ENCODE measurements at places on chromosomes 6 and 20.

DNA sequence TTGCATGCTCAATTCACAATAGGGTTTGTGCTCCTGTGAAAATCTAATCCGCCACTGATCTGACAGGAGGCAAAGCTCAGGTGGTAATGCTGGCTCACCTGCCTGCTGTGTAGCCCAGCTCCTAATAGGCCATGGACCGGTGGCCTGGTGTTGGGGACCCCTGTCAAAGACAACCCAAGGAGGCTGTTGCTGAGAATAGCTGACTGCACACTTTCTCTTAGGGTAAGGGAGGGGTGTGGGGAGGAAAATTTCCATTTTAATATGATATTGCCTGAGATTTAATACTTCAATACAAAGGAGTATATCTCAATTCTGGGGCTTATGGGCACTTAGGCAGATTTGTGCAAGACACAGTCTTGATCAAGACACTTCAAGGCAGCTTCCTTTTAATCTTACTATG is 105.8 kb downstream of the ALDH8A1 start:
- DNase-seq = no peak

DNA sequence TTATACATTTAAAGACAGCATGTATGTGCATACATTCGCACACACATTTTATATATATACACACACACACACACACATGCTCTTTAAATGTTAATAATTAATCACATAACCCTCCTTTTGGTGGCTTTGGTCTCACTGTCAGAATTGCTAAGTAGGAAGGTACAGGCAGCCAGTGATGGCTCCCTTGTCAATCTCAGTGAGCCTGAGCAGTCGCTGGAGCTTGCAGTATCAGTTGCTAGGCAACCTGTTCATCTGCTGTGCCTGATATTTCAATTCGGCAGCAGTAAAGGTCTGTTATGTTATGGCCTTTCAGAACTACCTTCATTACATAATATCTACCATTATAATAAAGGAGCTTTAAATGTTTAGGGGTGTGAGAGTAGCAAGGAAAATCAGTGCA is 374.3 kb downstream of the LMBRD1 start:
- no peak for DNase-seq

GRCh38 chr6:1724124-1724523 is 114.4 kb downstream of the FOXC1 start:
- DNase-seq = no peak

DNA sequence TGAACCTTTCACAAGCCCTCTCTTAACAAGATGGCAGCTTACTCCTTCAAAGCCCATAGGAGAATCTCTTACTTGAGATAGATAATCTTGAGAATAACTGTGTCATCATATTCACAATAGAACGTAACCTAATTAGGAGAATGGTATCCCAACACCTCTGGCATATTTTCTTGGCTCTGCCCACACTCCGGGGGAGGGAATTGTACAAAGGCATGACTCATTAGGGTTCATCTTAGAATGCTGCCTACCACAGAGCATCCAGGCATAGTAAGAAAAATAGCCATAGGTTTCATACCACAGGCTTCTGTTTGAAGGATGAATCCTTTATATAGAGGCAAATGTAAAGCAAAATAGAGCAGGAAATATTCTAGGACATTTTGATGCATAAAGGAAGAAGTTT is 1100.6 kb upstream of the CITED2 start:
- DNase-seq = no peak

GRCh38 chr6:56660381-56660730 is 17.7 kb upstream of the DST start:
- no peak for DNase-seq

GRCh38 chr6:100115407-100116101 is 121.5 kb upstream of the MCHR2 start:
- no peak for DNase-seq

- DNase-seq = no peak
Measured at GRCh38 chr6:127564761-127565160, 12.2 kb upstream of the C6orf58 start.

- DNase-seq = no peak
Measured at GRCh38 chr6:142011156-142011555, 121.6 kb upstream of the GJE1 start.

GRCh38 chr6:22825210-22825609 is 255.8 kb downstream of the HDGFL1 start:
- no peak for DNase-seq
